Neuronal stem cell (in vitro differentiated cells): ENCODE measurements at places on chromosomes 1 and 21.

DNA sequence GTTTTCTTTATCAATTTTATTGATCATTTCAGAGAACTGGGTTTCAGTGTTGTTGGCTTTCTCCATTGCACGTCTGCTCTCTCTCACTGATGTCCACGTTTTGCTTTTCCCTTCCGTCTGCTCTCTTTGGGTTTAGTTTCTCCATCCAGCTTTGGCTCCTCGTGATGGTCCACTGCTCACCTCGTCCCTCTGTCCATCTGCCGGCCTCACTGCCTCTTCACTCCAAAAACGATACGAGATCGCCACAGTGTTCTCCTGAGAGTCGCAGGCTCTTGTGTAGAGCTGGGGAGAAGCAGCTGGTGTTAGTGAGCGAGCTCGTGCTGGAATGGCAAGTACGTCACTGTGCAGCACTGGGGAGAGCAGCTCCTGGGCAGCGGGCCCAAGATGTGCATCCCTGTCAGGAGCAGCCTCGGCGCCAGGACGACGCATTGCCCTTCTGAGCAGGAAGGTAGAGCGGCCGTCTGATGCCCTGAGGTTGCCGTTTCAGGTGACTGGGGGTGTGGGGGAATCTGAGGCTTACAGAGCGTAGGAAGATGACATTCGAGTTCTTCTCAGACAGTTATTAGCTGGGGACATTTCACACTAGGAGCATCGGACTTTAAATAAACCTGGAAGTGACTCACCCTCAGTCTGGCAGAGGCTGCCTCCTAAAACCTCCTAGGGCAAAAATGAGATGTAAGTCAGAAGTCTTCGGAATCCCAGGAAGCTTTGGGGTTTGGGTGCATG, 31.4 kb upstream of the PCBP3 start:
- DNase-seq: no peak

- no peak for DNase-seq
Observed at GRCh38 chr1:75671708-75672107, 52.8 kb upstream of the ACADM start.

DNA sequence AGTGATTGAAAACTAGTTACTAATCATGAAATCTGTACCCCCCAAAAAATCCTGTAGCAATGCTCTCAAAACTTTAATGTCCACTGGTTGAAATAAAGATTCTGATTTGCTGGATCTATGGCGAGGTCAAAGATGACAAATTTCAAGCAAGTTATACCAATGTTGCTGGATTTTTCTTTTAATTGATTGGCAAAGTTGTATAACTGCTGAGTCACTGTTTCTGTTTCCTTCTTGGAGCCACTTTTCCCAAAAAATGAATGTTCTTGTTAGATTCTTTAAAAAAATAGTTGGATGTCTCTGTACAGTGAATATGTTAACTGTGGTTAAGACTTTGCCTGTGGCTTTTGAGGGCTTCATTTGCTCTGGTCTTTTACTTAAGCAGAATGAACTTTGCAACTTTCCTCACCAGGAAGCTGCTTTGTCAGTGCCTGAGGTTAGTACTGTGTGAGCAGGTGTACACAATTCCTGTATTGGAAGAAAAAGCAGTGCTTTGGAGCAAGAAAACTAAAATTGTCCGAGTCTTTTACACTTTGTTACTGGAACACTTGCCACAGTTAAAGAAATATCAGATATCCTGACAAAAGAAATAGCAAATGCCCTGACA, 1211.9 kb downstream of the MRPL39 start:
- DNase-seq: no peak

- DNase-seq: no peak
Observed at GRCh38 chr1:93699049-93699384, 17.4 kb upstream of the BCAR3 start.

DNA sequence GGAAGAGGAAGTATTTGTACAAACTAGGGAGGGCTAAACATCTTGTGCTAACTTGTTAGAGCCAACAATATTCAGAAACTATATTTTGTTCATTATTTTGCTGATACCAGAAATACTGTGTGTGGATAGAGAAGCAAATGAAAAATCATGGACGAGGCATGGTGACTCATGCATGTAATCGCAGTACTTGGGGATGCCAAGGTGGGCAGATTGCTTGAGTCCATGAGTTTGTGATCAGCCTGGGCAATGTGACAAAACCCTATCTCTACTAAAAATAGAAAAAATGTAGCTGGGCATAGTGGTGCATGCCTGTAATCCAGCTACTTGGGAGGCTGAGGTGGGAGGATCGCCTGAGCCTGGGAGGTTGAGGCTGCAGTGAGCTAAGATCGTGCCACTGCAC, 13.4 kb downstream of the LRRC41 start:
- no peak for DNase-seq

GRCh38 chr1:9302745-9303524, 10.2 kb downstream of the SPSB1 start:
- DNase-seq: no peak
